NCI-H146 (cell line): ENCODE measurements at places on chromosomes 7 and 10.

- DNase-seq = no peak
Measured at GRCh38 chr7:80791509-80791929, 127.3 kb downstream of the SEMA3C start.

DNA sequence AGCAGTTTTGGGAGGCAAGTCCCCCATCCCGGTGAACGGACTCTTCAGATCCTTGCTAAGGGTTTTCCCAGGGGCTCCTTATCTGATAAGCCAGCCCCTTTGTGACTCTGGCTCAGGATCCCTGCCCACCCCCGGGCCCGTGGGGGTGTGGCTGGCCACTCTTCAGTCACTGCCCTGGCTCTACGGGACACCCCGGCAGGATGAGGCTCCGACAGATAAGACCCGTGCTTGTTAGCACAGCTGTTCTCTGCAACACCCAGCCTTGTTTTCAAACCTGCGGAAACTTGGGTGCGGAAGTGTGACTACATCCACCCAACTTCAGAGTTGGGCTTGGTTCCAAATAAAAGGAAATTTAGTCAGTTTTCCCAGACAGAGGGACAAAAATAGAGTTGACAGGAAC is 66.7 kb upstream of the PODXL start:
- peak; percentile 62 for DNase-seq

GRCh38 chr7:99126921-99127553 is 16.9 kb downstream of the SMURF1 start:
- DNase-seq = no peak

DNA sequence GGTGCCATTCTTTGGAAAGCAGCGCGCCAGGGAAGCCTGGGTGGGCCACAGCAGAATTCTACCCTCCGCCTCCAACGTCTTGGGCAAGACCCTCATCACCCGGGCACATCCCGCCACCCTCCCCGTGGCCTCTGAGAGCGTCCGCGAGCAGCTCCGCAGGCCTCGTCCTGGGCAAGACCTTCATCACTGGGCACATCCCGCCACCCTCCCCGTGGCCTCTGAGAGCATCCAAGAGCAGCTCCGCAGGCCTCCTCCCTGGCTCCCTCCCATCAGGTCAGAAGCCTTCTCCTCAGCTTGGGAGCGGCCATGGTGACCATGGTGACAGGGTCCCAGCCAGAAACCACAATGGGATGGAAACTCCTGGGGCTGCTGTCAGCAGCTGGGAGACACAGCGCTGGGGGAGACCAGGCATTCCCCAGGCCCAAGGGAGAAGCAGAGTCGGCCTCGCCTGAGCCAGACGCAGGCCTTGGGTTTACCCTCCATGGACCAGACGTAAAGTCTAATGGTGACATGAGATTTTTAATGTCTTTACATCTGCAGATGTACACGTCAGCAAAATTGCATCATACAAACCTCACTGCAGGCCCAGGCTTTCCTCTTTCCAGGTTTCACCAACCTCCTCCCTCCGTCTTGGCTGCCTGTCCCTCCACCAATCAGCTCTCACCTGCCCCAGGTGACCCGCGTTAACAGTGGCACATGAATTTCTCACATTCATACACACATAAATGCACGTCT is 55.1 kb upstream of the PPP2R2D start:
- no peak for DNase-seq
